ENCODE measurements at places on chromosomes 4 and X. TPM values are rescaled to one million over a fixed set of nuclear protein-coding genes. Genes with fewer than 3 reads are reported as not detected.

DNA sequence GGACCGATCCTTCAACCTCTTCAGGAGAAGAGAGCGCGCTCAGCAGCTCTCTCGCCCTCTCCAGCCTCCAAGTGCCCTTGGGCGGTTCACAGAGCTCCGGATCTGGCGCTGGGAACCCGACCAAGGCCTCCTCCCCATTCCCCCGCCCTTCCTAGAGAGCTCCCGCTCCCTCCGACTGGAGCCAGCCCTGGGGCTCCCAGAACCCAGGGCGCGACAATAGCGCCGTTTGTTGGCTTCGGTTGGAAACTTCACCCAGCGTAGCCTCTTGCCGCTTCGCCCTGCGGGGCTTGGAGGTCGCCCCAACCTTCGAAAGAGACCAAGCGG is 3.1 kb upstream of the SOX3 start:
- no peak for DNase-seq

GRCh38 chrX:136271300-136271699 is 20.1 kb upstream of the MAP7D3 start:
- DNase-seq: no peak

DNA sequence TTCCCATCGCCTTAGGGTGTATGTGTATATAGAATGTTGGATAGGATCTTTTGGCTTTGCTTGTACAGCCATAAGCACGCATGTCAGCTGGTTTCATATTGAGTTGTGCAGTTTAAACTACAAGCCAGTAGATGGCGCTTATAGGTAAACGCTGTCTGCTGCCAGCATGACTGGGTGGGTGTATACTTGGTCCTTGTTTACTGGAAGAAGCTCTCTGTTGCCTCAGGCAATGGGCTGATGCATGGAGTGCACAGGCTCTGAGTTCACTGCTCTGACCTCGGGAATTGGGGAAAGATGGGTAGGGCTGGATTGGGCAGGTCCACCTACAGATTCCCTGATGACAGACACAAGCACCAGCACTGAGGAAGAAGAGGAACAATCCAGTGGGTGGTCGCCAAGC is 831.5 kb downstream of the STIM2 start:
- no peak for DNase-seq

- no peak for DNase-seq
Measured at GRCh38 chr4:57051524-57051923, 58.7 kb downstream of the IGFBP7 start.

DNA sequence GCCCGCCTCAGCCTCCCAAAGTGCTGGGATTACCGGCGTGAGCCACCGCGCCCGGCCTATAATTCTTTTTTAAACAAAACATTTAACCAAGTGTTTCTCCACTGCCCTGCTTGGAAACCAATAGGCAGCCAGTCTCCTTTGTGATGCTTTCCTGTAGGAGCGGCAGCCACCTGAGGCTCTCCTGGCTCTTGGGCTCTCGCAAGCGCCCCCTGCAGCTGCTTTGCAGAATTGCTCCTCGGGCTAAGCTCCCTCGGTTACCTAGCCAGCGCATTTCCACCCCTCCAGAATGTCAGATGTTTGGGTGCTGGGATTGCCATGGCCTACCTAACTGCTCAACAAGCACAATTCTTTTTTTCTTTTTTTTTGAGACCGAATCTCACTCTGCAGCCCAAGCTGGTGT is 7.7 kb downstream of the S100P start:
- DNase-seq: no peak

GRCh38 chrX:132401935-132402334 is 86.9 kb downstream of the MBNL3 start:
- DNase-seq: no peak

DNA sequence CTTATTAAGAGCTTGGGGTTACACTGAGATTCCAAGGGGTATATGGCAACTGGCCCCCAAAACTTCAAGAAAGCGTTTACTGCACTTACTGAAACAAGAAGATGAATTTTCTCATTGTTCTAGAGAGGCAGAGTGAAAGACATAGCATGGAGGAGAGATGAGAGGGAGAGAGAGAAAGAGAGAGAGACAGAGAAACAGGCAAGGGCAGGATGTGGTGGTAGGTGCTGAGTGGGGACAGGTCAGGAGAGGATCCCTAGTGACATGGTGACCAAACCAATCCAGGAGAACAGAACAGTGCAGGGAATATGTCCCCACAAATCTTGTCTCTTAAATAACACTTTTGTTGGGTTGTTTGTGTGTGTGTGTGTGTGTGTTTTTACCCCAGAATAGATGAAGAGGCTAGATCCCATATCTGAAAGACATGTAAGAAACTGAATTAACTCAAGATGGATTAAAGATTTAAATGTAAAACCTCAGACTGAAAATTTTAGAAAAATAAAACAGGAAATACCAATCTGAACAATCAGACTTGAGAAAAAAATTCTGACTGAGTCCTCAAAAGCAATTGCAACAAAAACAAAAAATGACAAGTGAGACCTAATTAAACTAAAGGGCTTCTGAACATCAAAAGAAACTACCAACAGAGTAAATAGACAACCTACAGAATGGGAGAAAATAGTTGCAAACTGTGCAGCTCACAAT is 202.2 kb downstream of the QDPR start:
- DNase-seq: no peak

DNA sequence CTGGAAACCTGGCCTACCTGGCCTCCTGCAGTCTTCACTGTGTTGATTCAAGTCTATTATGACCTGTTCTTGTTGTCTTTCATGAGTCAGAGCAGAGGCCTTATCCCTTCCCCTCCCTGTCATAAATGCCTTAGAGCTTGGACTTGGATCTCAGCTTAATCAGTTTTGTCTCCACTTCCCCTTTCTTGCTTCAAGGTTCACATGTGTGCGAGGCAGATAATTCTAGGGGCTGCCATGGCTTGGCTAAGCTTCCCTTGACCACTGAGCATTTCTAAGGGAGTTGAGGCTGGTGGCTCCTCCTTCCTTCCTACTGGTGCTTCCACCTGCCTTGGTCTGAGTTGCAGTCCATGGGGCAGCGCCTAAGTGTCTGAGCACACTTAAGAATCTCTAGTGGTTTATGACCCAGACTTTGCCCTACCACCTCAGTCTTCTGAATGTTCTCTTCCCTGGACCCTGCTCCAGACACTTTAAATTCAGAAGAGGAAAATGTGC is 1.7 kb upstream of the HEPH start:
- DNase-seq: no peak

DNA sequence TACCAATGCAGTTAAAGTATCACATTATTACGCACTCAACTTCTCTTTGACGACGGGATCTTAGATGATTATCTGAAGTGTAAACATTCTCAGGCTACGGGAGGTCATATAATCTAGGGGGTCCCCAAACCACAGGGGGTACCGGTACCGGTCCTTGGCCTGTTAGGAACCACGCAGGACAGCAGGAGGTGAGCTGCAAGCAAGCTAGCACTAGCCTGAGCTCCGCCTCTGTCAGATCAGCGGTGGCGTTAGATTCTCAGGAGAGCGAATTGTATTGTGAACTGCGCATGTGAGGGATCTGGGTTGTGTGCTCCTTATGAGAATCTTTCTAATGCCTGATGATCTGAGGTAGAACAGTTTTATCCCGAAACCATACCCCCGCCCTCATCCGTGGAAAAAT is 20.6 kb upstream of the PRR27 start:
- DNase-seq: no peak

DNA sequence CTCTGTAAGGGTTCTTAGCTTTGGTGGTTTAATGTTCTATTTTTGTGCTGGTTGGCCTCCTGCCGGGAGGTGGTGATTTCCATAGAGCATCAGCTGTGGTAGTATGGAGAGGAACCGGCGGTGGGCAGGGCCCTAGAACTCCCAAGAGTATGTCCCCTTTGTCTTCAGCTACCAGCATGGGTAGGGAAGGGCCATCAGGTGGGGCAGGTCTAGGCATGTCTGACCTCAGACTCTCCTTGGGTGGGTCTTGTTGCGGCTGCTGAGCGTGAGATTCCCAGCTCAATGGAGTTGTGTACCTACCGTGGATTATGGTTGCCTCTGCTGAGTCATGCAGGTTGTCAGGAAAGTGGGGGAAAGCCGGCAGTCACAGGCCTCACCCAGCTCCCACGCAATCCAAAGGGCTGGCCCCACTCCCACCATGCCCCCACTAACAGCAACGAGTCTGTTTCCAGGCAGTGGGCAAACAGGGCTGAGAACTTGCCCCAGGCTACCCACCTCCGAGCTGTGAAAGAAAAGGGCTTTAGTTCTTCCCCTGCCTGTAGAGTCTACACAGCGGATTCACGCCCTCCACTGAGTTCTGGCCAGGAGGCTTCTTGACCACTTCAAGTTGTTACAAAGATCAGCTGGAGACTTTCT is 235.9 kb downstream of the RPA4 start:
- DNase-seq: no peak

DNA sequence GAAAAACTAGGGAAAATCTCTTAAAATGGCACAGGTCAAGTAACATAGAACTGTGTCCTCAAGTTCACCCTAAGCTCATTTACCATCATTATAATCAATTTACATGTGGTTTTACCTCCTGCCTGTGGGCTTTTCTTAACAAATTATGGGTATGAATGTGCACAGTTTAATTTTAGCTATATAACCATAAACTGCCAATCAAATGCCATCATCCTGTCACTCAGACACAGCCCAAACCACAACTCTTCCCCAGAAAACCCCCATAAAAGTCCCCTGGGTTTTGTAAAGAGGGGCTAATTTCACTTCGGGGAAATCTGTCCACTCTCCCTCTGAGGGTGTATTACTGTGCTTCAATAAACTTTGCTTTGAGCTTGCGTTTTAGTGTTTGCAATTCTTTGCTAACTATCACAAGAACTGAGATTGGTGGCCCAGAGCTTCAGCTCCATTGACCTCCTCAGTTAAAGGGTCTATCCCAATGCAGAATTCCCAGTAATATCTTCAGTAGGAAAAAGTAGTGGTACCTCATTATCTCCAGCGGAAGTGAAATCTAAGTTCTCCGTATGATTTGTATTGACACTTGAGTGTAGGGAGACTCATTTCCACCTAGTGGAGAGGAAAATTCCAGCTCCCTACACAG is 394.6 kb downstream of the SPOCK3 start:
- DNase-seq: no peak

- no peak for DNase-seq
Measured at GRCh38 chrX:111445485-111445884, 33.5 kb upstream of the DCX start.

- DNase-seq: no peak
Measured at GRCh38 chrX:69389101-69389501, 115.0 kb upstream of the NALF2 start.

- no peak for DNase-seq
Measured at GRCh38 chrX:98380556-98380955, 1496.8 kb downstream of the RPA4 start.

DNA sequence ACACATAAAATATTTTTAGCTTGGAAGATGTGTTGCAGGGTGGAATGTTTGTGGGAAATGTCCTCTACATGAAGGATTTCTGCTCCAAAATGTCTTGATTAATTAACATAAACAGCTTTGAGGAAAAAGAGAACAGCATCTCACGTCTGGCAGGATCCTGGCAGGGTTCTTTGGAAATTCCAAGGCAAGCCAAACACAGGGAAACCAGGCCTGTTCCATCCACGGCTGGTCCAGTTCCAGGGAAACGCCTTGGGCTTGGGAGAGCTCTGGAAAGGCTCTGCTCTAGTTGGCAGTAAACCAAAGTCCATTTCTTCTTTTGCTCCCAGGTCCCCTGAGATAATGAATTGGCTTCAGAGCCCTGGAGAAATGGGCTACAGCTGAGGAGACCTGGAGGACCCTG is 42.4 kb upstream of the GAB1 start:
- DNase-seq: no peak

DNA sequence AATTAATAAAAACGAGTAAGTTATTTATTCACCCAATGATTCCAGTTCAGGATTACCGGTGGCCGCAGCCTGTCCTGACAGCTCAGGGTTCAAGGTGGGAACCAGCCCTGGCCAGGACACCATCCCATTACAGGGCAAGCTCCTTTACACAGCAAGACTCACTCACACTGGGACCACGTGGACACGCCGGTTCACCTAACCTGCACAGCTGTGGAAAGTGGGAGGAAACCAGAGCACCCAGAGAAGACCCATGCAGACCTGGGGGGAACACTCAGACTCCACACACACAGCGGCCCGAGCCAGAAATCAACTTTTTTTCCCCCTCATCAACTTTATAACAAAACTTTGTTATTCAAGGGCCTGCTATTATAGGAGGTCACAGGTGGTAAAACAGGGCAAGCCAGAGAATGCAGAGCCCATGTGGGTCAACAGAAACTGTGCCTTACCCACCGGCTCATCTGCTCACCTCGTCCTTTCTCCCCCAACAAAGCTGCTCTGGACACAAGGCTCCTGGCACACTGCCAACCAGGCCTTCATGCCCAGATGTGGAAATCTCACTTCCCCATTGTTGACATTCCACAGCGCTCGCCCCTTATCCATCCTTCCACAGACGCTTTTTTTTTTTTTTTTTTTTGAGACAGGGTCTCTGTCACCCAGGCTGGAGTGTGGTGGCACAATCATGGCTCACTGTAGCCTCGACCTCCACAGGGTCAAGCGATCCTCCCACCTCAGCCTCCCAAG is 8.0 kb upstream of the ODAPH start:
- no peak for DNase-seq

DNA sequence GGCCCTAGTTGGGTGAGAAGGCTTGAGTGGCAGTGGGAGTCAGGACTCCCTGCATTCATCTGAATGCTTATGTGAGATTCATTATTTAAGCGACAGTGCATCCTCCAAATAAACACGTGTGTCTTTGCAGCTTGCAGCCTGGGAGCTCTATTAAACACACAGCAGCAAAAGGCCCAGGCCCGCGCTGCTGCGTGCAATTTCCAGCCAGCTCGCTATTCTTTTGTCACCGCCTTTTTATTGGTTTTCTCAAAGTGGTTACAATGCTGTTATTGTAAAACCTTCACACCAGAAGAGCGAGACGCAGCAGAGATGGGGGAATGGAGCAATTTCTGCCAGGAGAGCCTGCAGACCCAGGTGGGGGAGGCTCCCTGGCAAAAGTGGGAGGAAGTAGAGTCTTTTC is 252.5 kb downstream of the BCOR start:
- no peak for DNase-seq

- DNase-seq: no peak
Measured at GRCh38 chr4:170007113-170007512, 19.1 kb downstream of the MFAP3L start.

DNA sequence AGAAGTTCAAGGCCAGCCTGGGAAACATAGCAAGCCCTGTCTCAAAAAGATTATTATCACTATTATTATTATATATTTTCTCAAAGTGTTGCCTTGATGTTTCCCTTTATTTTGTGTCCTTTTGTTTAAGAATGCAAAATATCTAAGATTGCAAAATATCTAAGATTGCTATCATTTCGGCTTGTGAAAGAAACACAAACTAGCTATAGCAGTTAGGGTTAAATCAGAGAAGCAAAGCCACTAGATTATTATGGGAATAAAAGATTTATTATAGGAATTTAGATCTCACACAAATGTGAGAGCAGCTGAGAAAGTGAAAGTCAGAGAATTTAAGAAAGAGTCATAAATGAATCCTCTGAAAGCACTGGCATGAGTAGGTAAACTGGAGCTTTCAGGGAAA is 18.0 kb upstream of the TMEM184C start:
- no peak for DNase-seq

- DNase-seq: no peak
Measured at GRCh38 chr4:102362922-102363432, 17.7 kb upstream of the SLC39A8 start.

- DNase-seq: no peak
Measured at GRCh38 chrX:9533611-9534010, 68.8 kb downstream of the TBL1X start.

Gene P2RY10
- 47.2 TPM for total RNA-seq

Gene UGT8
- total RNA-seq: not detected

Gene CENPVL3
- total RNA-seq: not detected

Gene ZNF41
- 5.8 TPM for total RNA-seq

Gene CT83
- total RNA-seq: not detected

Gene LRAT
- total RNA-seq: not detected

Gene GPR143
- total RNA-seq: not detected

Gene CCKAR
- not detected for total RNA-seq

Gene LIMCH1
- not detected for total RNA-seq

Data from activated naive CD4-positive, alpha-beta T cell treated with anti-CD3 and anti-CD28 coated beads, Interleukin-2, amount 50 U/mL, for 72 hours (primary cell).